Glomerular endothelial cell (primary cell): ENCODE measurements at places on chromosomes 5 and 9. TPM values are rescaled to one million over a fixed set of nuclear protein-coding genes. Genes with fewer than 3 reads are reported as not detected.

DNA sequence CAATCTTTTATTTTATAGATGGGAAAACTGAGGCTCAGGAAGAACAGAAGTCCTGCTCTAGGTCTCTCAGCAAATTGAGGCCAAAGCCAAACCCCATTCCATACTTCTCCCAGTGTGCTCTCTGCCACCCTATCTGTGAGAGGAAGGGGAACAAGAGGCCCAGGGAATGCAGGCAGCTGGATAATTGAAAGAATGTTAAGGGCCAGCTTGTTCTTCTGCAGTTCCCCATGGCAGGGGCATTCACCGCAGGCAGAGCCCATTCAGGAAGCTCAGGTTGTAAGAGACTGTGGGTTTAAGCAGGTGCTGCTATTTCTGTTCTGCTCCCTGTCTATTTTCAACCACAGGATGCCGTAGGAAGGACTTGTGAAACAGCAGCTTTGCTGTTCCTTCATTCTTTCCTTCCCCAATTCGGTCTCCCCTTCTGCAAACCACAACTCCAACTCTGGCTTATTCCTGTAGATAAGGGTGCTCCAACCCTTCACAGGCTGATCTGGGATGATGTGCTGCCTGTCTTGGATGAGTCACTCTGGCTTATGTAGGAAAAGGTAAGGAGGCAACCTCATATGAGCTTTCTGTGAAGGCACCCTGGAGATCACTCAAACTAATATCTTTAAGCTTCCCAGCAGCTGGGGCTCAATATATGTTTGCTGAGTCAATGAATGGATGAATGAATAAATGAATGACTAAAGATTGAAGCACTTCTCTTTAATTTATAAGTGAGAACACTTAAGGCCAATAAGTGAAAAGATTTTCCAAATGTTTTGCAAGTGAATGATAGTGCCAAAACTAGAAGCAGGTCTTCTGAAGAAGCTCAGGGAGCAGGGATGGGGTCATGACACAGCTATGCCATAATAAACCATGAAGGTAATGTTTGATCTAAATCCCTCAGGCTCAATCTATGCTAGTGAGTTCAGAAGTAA, 377.6 kb downstream of the BRINP1 start:
- DNase-seq, result no peak

DNA sequence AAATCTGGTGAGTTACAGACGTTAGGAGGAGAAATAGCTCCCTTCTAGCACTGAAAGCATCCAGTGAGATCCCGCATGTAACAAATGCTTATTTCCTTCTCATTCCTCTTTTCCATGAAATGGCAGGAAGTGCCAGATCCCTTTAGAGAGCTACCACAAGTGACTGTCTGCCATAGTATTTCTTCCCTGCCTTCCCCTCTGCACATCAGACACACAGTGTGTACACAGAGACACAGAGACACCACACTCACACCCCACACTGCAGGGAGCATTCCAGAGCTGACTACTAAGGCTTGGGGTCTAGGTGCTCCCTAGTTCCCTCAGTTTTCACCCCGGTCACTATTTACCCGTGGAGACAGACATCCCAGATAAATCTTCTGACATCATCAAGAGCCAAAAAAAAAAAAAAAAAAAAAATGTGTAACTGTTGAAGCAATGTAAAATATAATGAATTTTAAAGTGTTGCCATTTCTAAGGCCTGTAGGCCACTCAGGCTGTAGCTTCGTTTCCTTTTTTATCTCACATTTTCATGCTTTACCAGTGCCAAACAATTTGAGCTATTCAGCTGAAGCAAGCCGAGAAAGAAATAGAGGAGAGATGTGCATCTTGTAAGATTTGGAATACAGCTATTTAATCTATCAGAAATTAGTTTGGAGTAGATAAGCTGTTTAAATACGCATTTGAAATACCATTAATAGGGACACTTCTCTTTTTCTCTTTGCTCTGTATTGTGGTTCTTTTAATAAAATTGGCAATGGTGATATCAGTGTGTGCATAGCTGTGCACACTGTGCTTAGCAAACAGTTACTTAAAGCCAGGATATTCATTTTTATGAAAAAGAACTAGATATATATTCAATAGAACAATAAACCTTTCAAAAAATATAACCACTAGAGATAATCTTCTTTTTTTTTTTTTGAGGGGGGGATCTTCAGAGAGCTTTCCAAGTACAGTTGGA, 405.5 kb downstream of the PDE4D start:
- no peak for DNase-seq

- no peak for DNase-seq
These were observed 77.2 kb downstream of the FBXL7 start for GRCh38 chr5:15577132-15577531.

DNA sequence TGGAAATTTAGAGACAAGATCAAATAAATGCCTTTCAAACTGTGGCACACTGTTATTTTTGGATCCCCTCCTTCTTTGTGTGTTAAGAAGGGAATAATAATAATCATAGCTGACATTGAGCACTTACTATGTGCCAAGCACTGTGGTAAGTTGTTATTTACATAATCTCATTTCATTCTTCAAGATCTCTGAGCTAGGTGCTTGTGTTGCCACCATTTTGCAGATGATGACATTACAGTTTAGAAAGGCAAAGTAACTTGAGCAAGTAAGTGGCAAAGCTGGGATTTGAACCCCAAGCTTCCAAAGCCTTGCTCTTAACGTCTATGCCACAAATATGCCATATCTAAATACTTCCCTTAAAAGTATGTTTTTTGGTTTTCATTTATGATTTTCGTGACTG, 121.8 kb upstream of the TMEM161B start:
- DNase-seq, result no peak

Gene CD72
- total RNA-seq, result 1.3 TPM in 1 of 2 replicates, not detected in the other

Gene LCNL1
- total RNA-seq, result not detected in 2 replicates

GRCh38 chr5:96257904-96258303, 175.1 kb downstream of the PCSK1 start:
- no peak for DNase-seq
